Activated T-helper 1 cell treated with anti-CD3 and anti-CD28 coated beads, Interleukin-2, amount 50 U/mL, for 16 hours (primary cell): ENCODE measurements at places on chromosomes 7 and 10.

DNA sequence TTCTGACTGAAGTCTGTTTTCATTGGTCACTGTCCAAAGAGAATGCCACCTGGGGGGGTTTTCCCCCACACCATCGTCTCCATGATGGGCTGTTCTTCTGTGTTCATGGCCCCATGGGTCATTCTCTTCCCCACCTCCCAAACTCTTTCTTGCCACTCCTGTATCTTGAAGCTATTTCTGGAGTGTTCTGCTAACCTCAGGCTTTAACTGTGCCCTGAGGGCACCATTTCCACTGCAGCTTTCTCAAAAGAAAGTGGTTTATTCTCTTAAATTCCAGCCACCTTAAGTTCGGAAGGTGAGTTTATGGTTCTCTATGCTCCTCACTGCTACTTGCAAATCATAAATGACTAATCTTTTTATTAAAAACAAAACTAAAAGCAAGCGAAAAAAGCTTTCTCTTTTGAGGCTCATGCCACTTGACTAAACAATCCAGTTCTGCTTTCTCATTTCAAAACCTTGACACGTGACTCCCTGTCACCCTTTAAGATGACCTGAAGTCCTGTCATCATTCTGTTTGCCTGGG, 7.4 kb upstream of the APBB1IP start:
- DNase-seq: no peak

GRCh38 chr10:118118716-118119115, 72.0 kb upstream of the RAB11FIP2 start:
- no peak for DNase-seq

DNA sequence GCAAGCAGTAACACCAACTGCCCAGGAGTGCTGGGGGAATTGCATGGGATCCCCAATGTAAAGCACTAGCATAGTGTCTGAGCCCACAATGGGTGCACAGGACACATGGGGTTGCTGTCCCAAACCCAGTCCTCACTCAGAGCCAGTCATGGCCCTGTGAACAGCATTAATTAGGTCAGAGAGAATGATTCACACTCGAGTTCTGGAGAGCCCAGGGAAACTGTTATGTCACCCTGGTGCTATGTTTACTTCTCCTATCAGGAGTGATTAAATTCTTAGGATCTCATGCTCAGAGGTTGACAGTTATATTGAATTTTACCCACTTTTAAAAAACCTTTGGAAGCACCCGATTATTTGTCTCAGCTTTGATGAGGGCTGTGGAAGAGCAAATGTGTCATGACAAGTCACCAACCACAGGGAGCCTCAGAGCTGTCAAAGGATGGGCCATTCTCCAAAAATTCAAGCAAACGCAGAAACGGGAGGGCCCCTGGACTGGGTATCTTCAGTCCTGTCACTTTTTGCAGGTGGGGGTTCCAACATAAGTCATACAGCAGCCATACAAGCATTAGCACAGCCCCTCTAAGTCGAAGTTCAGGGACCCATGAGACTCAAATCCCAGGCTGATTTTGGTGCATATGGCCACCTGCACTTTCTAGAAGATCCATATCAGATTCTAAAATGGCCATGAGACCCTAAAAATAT, 1.3 kb upstream of the RASSF4 start:
- DNase-seq: no peak

DNA sequence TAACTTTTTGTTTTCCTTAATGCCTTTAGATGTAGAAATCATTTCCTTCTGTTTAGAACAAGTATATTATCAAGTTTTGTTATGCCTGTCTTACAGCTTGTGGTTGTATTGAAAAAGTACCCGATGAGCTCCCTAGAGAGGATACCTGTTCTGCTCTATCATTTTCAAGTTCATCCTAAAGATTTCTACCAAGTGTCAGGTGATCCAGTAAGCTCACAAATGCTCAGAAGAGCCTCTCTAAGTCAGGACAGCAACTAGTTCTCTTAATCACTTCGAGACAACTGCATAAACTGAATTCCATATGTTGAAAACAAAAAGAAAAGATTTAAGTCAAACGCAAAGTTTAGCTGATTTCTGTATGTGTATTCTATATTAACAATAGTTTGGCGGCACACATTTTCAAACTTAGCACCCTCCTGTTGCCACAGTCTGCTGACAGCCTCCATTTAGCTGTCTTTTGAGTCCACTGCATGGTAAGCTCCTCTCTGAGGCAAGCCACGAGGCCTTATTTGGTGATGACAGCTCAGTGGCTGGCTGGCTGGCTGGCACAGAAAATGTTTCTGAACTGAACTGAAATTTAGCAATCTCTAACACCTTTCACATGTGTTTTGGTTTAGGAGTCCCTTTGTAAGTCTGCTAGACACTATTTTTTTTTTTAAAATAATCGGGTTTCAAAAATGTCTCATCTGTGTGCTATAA, 59.4 kb downstream of the SEMA3C start:
- DNase-seq: no peak

- no peak for DNase-seq
Observed at GRCh38 chr7:111358915-111359314, 203.4 kb downstream of the IMMP2L start.

GRCh38 chr10:71079761-71080380, 132.5 kb upstream of the UNC5B start:
- DNase-seq: no peak

DNA sequence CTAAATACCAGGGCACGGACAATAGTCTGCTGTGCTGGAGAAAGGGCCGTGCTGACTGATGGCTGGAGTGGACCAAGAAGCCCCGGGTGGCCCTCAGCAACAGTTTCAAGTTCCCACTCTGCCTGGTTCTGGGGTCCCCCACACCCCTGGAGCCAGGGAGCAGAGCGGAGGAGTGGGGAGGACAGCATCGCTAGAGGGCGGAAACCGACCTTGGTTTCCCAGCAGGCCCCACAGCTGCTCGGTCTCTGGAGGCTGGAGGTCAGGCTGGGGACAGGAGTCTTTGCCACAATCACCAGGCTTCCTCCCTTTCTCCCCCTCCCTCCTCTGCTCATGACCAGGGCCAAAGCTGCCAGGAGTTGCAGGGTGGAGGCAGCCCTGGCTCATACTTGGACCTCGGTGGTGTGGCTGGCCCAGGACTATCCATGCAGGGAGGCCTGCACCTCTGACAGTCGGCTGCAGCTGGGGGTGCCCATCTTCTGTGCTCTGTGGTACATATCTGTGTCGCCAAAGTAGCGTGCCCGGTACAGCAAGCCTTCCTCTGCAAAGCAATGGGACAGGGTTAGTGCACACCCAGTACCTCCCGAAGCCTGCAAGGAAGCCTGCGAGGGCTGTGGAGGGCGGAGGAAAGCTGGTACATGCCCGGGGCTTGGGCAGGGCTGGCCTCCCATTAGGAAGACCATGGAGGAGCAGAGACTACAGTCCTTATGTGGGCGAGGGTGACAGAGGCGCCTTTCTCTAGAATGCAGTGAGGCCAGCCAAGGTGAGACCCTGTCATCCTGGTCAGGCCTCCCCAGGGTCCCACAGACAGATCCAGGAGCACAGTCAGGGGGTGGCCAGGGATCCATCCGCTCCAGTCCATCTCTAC, 19.1 kb downstream of the DNAJB12 start:
- no peak for DNase-seq

DNA sequence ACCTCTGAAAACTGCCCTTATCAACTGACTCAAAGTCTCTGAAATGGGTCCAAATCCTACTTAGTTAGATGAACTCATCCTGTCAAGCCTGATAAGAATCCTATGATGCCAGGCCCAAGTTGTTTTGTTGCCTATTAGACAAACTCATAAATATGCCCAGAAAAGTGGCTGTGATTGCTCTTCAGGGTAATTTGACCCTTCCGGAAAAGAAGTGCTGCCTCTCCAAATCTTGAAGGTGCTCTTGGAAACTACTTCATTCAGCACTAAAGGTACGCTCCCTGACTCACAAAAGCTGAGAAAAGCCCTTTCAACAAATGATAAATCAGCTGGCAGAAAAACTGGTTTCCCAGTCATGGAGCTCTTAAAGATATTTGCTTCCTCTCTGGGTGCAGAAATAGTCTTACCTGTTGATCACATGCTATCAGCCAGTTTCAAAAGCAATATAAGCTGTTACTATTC, 6.7 kb downstream of the IFIT5 start:
- DNase-seq: no peak

DNA sequence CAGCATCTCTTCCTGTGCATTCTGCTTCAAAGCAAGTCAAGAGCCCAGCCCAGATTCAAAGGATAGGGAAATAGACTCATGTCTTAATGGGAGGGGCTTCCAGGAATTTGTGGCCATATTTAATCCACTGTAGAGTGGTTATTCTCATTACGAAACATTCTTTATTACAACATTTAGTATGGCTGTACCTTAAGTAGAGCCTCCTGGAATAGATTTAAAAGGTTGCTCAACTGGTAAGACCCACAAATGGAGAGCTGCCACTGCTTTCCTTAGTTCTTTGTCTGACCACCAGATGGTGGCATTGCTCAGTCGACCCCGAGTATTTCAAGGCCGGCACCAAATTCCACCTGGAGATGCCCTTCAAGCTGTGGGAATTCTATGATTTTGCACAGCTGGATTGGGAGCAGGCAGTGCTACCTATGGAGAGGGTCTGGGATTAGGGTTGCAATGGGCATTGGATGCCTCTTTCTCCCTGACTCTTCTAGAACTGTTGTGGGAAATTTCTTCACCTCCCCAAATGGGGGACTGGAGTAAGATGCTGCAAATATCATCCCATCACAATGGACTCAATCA, 102.2 kb downstream of the RBM20 start:
- DNase-seq: peak; percentile 16

- DNase-seq: no peak
Observed at GRCh38 chr10:122354383-122354782, 20.1 kb upstream of the PLEKHA1 start.

DNA sequence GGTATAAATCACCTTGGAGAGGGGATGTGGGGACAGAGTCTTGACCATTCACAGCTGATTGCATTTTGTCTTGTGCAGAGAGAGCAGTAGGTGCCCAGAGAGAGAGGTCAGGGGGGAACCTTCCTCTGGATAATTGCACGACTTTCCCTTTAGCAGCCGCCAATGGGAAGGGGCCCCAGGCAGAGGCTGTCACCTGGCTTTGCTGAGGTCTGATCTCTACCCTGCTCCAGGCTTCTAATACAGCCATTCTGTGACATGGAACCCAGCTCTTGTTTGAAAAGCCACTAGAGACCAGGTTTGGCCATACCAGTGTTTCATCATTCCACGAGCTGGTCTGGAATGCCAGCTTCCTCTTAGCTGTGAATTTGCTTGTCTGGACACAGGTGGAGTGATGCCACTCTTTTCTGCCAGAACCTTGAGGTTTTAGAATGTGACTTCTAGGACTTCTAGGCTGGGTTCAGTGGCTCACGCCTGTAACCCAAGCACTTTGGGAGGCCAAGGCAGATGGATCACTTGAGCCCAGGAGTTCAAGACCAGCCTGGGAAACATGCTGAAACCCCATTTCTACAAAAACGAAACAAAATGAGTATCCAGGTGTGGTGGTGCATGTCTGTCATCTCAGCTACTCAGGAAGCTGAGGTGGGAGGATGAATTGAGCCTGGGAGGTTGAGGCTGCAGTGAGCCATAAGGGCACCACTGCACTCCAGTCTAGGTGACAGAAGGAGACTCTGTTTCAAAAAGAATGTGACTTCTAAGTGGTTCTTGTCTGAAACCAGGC, 159.9 kb downstream of the CAMK1D start:
- no peak for DNase-seq

DNA sequence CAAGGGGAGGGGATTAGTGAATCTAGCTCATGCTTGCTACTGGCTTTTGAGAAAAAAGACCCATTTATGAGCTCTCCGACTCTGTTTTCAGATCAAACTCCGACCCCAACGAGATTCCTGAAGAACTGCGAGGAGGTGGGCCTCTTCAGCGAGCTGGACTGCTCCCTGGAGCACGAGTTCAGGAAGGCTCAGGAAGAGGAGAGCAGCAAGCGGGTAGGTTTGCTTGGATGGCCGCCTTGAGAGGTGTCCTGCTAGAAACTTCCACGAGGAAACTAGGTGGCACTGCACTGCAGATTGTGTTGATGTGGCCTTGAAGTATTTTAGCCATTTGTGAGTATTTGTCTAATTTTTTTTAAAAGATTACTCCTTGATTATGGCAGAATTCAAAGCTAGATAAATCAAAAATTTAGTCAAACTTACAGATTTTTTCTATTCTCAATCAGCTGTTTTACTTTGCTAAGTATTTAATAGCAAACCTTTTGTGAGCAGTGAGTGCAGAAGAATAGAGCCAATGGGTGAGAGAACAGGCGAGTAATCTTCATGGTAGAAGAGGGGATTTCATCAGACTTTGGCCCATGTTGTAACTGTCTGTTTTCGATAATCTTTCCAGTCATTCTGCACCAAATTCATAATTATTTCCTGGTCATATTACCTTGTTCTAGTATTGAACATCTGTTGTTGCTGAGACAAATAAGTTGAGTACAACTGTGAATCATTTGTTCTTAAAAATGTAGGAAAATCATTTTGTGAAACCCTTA, 95.4 kb downstream of the CREB5 start:
- no peak for DNase-seq

DNA sequence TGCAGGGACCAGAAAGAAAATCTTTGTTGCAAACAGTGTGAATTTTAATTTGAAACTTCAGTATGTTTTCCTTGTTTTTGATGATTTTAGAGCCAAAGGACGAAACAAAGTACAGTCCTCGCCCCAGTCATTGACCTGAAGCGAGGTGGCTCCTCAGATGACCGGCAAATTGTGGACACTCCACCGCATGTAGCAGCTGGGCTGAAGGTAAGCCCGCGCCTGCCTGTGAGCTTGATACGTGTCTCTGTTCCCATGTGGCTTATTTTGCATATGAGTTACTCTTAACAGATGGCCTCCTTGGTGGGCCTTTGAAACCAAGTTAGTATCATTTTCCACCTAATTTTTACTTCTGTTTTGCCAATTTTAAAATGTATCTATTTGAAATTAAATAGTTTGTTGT, 12.3 kb downstream of the RBM17 start:
- DNase-seq: no peak

DNA sequence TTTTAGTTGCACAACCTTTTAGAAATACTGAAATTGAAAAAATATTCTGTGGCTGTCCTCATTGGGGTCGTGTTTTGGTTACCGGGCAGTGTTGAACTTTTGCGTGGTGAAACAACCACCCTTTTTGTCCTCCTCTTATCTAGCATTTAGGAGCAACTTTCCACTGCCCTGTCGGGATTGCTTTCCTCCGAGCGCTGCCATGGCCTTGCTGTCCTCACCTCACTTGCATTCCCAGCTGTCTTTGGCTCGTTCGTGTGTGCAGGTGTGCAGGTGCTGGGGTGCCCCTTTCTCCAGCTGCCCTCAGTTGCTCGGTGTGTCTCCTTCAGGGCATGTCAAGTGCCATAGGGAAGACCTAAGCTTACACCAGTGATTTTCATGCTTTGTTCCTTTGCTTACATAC, 116.9 kb upstream of the GJD4 start:
- DNase-seq: no peak

DNA sequence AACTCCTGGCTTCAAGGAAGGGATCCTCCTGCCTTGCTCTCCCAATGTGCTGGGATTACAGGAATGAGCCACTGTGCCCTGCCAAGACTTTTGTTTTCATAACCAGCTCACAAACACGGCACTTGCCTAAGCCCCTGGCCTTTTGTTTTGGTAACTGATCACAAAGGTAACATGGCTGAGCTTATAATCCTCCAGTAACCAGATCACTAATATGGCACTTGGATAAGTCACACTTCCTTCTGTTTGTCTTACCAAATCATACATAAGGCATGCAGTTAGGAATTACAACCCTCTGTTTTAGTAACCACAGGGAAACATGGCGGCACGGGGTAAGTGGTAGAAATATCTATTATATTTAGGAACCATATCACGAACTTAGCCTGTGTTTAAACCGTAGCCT, 577.1 kb downstream of the CALN1 start:
- no peak for DNase-seq

GRCh38 chr10:9301148-9301547, 1246.7 kb downstream of the GATA3 start:
- DNase-seq: no peak
